ENCODE measurements at places on chromosomes 3 and 15. TPM values are rescaled to one million over a fixed set of nuclear protein-coding genes. Genes with fewer than 3 reads are reported as not detected.

SLC2A2 gene
- total RNA-seq = 8.2 TPM

HDC gene
- total RNA-seq = not detected

- no peak for DNase-seq
- no peaks in the 10 kb centered on the region for H3K27me3 ChIP-seq
- H3K4me3 ChIP-seq = no peak overlapping the region
Measured at GRCh38 chr3:111668888-111669488, 73.8 kb upstream of the ZBED2 start.

DNA sequence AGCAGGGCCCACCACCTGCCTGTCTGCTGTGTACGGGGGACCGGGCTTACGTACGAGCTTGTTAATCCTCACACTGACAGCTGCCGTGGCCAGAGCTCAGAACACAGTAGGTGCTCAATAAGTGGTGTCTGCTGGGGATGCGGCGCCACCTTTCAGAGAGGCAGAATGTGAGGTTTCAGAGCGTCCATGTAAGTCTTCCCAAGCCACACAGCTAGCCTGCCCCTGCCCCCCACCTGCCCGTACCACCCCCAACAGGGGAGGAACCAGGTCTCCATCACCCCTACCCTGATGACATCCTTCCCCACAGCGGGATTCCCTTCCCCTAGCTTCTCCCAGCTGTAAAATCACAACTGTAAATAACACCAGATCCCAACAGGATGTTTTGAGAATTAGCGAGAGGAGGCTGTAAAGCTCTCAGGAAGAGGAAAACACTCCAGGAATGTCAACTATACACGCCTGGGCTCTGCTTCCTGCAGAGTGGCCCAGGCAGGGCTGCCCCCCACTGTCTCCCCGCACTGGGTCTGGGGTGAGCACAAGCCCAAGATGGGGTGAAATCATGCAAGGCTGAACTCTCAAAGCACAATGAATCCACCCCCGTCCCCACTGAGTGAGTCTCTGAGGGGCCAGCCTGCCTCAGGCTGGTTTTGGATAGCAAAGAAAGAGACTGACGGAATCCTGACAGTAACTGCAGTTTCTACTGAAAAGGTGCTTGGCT lies 250.1 kb upstream of the LYSMD4 start:
- no peak overlapping the region for H3K27ac ChIP-seq
- no peak for DNase-seq
- H3K4me1 ChIP-seq = peaks cover 21% of the 10 kb centered on the region
- no peaks in the 10 kb centered on the region for H3K27me3 ChIP-seq
- H3K36me3 ChIP-seq = no peaks in the 10 kb centered on the region

DNA sequence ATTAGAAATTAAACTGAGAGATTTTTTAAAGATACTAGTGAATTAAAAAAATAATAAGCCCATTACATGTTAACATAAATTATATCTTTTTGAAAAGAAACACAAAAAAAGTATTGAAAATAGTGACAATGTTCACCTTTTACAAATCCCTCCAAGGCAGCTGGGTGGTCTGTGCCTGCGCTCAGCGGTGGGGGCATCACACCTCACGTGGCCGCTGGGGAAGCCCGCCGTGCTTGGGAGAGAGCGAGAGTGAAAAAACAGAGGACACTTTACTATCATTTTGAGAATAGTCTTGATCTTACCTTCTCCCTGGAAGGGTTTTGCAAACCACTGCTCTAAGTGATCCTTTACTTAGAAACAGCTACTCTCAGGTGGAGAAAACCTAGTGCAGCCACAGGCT lies 76.9 kb downstream of the CRTC3 start:
- H3K36me3 ChIP-seq = no peaks in the 10 kb centered on the region
- no peak for DNase-seq
- no peak overlapping the region for H3K27ac ChIP-seq

DNA sequence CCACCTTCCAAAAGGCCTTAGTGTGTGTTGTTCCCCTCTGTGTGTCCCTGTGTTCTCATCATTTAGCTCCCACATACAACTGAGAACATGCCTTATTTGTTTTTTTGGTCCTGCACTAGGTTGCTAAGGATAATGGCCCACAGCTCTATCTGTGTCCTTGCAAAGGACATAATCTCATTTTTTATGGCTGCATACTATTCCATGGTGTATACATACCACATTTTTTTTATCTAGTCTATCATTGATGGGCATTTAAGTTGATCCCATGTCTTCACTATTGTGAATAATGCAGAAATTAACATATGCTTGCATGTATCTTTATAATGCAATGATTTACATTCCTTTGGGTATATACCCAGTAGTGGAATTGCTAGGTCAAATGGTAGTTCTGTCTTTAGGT lies 645.7 kb downstream of the PDCD6IP start:
- no peaks in the 10 kb centered on the region for H3K4me1 ChIP-seq
- no peak for DNase-seq
- H3K27me3 ChIP-seq = no peaks in the 10 kb centered on the region
- H3K36me3 ChIP-seq = no peaks in the 10 kb centered on the region
- no peak overlapping the region for H3K27ac ChIP-seq

DNA sequence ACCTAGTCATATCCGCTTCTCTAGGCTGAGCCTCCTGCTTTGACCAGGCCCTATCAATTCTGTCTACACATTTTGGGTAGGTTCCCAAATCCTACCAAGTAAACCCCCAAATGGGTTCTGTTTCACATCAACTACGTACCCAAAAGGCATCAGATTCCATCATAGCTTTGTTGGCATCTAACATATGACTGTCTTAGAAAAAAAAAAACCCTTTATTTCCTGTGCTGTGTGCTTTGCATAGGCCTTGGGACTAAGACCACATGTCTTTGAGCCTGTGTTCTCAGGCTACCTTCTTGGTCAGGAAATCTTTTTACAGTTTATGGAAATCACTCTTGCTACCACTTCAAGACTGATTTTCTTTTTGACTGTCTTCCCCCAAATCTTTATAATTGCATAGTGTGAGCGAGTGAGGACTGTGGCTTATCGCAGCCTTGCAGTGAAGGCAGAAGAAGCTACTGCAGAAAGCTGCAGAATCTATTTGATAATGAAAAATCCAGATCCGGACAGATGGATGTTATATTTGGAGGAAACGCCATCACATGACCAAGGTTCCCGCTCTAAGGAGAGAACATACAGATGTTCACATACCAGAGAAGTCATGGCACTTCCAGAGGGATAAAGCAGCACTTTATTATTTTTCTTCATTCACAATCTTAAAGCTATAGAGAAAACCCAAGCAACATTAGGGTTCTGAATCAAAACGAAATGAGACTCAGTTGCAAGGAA lies 111.2 kb downstream of the EOMES start:
- H3K4me3 ChIP-seq = no peak overlapping the region
- no peaks in the 10 kb centered on the region for H3K36me3 ChIP-seq
- no peaks in the 10 kb centered on the region for H3K4me1 ChIP-seq
- DNase-seq = no peak
- no peaks in the 10 kb centered on the region for H3K27me3 ChIP-seq

- DNase-seq = peak; percentile 66
- no peaks in the 10 kb centered on the region for H3K36me3 ChIP-seq
- no peaks in the 10 kb centered on the region for H3K27me3 ChIP-seq
- peaks cover 41% of the 10 kb centered on the region for H3K4me1 ChIP-seq
- no peak overlapping the region for H3K4me3 ChIP-seq
Measured at GRCh38 chr3:28139288-28139687, 102.1 kb upstream of the CMC1 start.

- H3K36me3 ChIP-seq = no peaks in the 10 kb centered on the region
- no peaks in the 10 kb centered on the region for H3K4me1 ChIP-seq
- no peak overlapping the region for H3K4me3 ChIP-seq
- H3K27me3 ChIP-seq = no peaks in the 10 kb centered on the region
- no peak for DNase-seq
- no peak overlapping the region for H3K27ac ChIP-seq
Measured at GRCh38 chr15:43277901-43278300, 11.2 kb upstream of the TGM5 start.

DNA sequence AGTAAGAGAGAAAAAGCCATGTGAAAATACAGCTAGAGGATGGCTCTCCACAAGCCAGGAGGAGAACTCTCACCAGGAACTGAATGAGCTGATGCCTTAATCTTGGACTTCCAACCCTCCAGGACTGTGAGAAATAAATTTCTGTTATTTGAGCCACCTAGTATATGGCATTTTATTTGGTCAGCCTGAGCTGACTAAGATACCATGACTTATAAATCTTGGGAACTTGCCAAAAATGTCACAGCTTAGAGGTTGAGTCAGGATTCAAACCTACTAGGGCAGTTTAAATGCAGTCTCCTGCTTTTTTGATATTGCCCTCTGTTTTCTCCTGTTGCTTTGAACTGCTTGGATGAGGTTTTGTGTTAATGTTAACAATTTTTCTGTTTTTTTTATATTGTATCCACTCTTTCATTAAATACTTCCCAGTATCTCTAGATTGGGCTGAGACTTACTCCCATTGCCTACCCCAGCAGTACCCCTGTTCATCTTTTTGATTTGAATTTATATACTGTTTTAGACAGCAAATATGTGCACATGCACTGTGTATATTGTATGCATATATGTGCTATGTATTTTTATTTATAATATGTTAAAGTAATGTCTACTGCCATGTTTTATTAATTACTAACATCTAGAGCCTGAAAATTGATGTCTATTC lies 1223.2 kb downstream of the OTOL1 start:
- no peak overlapping the region for H3K27ac ChIP-seq
- H3K27me3 ChIP-seq = no peaks in the 10 kb centered on the region
- no peaks in the 10 kb centered on the region for H3K4me1 ChIP-seq
- no peaks in the 10 kb centered on the region for H3K36me3 ChIP-seq

- H3K27ac ChIP-seq = no peak overlapping the region
- H3K4me1 ChIP-seq = peaks cover 9% of the 10 kb centered on the region
- H3K36me3 ChIP-seq = no peaks in the 10 kb centered on the region
- no peaks in the 10 kb centered on the region for H3K27me3 ChIP-seq
- H3K4me3 ChIP-seq = no peak overlapping the region
Measured at GRCh38 chr15:65903296-65904073, 34.2 kb downstream of the RAB11A start.

DNA sequence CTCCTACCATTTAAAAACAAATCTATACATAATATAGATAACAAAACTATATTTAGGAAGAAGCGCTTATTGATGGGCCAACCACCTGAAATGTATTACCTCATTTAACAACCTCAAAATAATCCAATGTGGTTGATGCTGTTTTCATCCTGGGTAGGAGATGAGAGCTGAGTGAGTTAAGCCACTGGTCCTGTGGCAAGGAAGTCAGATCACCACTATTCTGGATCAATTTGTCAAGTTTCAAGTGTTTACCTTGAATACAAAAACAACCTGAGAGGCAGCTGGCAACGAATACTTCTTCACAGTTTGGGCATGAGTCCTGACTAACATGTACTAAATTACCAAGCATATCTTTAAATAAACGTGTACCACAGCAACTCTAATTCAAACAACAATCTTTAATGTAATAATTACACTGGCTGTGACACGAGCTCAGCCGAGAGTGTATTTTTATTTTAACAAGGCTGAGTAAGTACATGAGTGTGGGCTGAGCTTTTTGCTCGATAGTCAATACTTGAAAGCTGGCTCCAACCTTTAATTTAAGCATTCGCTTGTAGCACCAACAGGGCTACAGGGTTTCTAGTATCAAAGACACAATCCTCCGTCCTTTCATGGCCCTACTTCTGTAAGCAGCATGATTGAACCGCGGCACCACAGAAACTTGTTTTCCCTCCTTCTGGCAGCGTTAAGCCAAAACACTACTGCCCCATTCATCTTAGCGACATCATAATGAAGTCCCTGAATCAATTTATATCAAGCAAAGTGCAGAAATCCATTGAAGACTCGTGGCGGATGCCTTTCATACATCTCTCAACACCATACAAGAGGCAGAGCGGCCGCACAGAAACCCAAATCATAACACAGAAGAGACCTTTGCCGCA lies 93.8 kb upstream of the ICE2 start:
- no peak for DNase-seq
- H3K4me3 ChIP-seq = no peak overlapping the region
- peaks cover 63% of the 10 kb centered on the region for H3K4me1 ChIP-seq
- no peaks in the 10 kb centered on the region for H3K36me3 ChIP-seq

DNA sequence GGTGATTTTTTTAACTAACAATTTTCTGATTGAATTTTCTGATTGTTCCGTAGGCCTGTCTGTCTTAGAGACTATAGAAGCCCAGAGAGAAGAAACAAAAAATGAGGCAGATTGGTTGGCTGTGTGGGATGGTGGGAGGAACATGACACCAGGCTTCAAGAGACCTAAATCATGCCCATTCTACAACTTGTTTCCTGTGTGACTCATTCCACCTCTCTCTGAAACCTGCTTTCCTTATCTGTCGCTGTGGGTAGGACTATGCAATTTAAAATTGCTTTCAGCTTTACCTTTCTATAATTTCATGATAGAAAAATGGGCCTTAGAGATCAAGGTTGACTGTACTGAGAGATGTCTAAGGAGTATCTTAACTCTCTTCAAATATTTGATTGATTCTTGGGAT lies 44.5 kb downstream of the OXNAD1 start:
- no peak for DNase-seq
- H3K27ac ChIP-seq = no peak overlapping the region
- H3K4me3 ChIP-seq = no peak overlapping the region
- no peaks in the 10 kb centered on the region for H3K27me3 ChIP-seq
- H3K4me1 ChIP-seq = no peaks in the 10 kb centered on the region
- no peaks in the 10 kb centered on the region for H3K36me3 ChIP-seq

DNA sequence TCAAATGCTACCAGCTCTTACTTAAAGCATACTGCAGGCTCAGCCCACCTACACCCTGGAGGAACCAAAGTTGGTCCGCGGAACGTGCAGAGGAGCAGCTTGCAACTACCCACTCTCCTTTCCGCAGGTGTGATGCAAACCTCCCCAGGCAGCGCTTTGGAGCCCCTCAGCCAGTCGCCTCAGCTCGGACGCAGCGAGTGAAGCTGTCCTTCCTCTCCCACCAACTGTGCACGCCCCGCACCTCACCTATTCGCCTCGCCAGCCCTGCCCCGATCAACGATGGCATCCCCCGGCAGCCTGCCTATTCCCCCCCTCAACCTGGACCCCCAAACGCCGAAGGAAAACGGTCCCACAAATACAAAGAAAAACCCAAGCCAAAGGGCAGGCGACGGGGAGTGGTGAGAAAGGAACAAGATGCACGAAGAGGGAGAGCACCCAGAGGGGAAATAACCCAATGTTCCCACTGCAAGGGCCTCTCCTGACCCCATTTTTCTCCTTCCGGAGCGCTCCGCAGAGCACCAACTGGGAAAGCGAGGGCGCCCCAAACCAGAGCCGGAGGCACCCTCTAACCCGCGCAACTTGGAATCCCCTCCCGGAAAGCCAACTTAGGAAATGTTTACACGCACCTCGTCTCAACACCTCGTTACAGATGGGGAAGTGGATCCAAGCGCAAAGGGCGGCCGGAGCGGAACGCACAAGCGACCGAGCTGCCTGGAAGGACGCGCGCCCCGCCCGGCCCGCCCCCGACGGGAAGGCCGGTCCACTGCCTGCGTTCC lies 665 bp downstream of the GLB1 start:
- H3K4me1 ChIP-seq = peaks cover 19% of the 10 kb centered on the region
- peak overlapping the region; percentile 64 for H3K4me3 ChIP-seq
- H3K36me3 ChIP-seq = peaks cover 3% of the 10 kb centered on the region
- H3K27ac ChIP-seq = peak overlapping the region; percentile 98
- DNase-seq = peak; percentile 56

GRCh38 chr3:192397012-192397411 lies 330.3 kb downstream of the FGF12 start:
- no peak overlapping the region for H3K27ac ChIP-seq
- H3K4me3 ChIP-seq = no peak overlapping the region
- no peak for DNase-seq

All from body of pancreas (tissue), 4 donors.